ENCODE measurements at places on chromosomes 7 and 10.

- no peak for DNase-seq
These were observed 13.2 kb downstream of the PCLO start for GRCh38 chr7:83149466-83149865.

GRCh38 chr10:104650072-104650471, 9.0 kb downstream of the SORCS3 start:
- no peak for DNase-seq

GRCh38 chr10:59838085-59838789, 68.1 kb downstream of the CCDC6 start:
- no peak for DNase-seq

DNA sequence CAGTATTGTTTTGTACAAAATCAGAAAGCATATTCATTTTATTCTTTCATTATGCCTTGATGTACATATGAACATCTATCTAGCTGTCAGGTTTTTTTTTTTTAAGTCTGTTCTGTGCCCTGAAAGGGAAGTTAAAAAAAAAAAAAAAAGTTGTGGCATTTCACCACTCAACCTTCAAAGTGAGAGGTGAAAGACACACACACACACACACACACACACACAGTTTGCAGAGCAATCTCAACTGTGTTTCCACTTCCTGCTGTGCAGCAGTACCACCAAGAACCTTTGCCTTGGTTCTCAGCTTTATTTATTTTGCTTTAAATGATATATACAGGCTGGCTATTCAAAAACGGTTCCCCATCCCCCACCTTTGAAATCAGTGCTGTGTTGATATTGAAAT, 955.6 kb downstream of the GATA3 start:
- DNase-seq: no peak

DNA sequence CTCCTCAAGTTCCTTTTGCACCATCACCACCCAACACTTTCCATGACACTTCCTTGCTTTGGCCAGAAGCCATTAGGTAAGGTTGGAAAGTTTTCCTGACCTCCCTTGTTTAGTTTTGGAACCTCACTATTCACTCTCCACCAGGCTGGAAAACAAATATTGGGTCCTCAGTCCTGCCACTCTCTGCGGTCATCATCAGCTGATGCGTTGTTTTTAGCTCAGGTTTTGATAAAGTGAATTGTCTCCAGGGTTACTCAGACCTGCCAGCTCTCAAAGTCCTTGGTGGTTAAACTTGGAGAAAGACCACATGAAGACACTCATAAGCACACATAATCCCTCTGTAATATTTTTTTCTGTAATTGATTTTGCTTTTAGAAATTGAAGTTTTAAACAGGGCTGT, 55.5 kb downstream of the CCDC186 start:
- no peak for DNase-seq

DNA sequence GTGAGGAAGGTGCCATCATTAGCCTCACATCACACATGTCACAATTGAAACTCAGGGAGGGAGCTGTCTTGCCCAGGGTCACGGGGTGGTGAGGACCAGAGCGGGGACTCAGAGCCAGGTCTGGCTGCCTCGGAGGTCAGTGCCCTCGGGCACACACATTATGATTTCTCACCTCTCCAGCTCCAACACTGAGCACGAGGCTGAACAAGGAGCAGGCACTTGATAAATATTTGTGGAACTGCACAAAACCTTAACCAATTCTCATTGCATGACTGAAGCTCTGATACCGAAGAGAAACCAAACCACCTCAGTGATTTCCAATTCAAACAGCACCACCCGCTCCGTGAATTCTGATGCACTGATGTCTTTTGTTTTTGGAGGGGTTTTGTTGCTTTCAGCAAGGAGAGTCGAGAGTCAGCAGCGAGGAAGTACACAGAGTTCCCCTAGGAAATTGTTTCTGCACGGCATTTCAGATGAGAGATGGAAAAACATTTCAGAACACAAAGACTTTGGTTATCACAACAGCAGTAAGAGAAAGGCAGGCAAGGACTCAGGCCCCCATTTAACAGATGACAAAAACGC, 55.3 kb upstream of the ZMIZ1 start:
- DNase-seq: no peak

GRCh38 chr10:49204119-49204518, 15.9 kb upstream of the TMEM273 start:
- DNase-seq: no peak

- DNase-seq: no peak
These were observed 80.8 kb downstream of the RBM20 start for GRCh38 chr10:110724937-110725336.

DNA sequence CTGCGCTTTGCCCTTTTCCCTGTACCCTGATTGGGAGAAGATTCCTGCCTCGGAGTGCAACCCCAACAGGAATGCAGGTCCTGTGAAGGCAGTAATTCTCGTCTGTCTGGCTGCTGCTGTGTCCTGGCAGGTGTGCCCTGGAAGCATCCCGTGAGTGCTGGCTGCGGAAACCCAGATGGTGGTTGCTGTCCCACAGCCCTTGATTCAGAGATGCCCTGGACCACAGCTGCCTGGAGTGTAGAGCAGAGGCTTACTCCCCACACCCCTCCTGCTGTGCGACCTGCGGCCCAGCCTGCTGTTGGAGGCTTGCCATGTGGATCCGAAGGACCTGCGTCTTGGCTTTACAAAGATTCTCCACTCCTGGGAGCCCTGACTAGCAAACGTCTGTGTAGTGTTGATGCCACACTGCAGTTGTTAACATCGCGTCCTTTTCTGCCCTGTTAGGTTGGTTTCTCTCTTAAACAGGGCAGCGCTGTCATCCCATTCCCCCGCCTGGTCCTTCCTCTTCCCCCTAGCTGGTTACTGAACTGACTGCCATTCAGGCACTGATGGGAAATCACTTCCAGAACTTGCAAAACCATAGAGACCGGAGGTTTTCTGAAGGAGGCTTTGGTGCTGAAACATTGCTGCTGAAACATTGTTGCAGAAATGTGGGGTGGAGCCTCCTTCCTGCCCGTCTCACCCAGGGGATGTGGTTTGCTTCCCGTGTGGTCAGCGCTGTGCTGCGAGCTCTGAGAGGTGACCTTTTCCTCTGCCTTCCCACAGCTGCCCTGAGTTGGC, 53.3 kb downstream of the DNAJB6 start:
- no peak for DNase-seq

GRCh38 chr7:81846398-81846797, 76.6 kb upstream of the HGF start:
- no peak for DNase-seq

- no peak for DNase-seq
These were observed 661.1 kb upstream of the ANKRD30A start for GRCh38 chr10:36464291-36464690.

DNA sequence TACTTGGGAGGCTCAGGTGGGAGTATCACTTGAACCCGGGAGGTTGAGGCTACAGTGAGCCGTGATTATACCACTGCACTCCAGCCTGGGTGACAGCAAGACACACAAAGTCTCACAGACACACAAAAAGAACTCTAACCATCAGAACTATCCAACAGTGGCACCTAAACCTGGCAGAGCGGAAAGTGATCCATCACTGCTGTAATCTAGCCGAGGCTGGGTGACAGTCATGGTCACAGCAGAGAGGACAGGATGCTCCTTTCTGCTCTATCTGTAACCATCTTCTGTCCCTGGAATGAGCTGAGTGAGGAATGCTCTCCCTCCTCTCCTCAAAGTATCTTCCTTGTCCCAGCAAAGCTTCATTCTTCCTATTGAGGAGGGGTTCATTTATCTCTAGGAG, 656.6 kb downstream of the LRMDA start:
- DNase-seq: no peak

GRCh38 chr10:99815621-99816020, 33.2 kb downstream of the ABCC2 start:
- no peak for DNase-seq

- DNase-seq: no peak
These were observed 108.2 kb downstream of the HIP1 start for GRCh38 chr7:75630549-75630948.

DNA sequence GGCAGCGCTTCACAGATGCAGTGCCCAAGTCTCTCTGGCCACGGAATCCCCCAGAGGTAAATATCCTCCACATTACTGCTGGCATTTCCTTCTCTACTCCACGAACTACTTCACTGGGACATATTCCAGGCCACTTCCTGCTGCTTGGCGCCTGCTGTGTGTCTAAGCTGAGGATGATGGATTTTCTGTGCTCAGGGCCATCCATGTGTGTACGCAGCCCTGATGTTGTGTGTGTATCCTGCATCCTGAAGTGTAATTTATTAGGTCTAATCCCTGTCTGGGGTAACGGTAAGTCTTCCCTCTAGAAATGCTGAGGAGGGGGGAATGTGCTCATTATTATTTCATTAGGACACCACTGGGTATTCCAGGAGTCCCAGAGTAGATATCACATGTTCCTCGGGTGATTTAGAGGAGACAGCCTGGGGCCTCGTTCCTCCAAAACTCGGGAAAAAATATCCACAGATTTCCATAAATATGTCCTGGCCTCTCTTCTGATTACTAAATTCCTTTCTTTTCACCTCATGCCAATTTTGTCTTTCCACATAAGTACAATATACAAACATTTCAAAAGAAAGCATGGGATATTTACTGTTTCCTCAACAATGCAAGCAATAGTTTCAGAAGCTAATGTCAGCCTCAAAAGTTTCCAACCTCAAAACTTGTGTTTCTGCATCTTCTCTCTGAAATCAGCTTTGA, 25.5 kb upstream of the HABP2 start:
- no peak for DNase-seq

GRCh38 chr10:50540069-50540825, 83.5 kb downstream of the SGMS1 start:
- no peak for DNase-seq

- no peak for DNase-seq
These were observed 57.7 kb upstream of the CDK13 start for GRCh38 chr7:39892361-39892760.

DNA sequence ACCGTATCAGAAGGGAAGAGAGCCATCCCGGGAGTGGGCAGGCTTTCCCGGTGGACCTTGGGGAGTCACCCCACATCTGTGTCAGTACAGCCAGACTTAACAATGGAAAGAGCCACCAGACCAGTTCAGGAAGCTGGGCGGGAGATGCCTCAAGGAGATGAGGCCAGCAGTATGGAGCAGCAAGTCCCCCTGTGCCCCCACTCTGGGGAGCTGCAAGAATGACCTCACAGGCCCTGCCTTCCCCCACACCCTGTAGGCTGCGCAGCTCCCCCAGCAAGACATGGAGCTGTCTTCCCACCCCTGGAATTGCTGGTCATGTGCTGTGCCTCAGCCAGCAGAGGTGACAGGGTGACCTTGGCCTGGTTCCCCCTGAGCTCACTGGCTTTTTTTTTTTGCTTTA, 76.8 kb upstream of the INSIG1 start:
- DNase-seq: no peak

Data from iPS-NIHi11 (cell line).